ENCODE measurements at places on chromosomes 11 and 22.

DNA sequence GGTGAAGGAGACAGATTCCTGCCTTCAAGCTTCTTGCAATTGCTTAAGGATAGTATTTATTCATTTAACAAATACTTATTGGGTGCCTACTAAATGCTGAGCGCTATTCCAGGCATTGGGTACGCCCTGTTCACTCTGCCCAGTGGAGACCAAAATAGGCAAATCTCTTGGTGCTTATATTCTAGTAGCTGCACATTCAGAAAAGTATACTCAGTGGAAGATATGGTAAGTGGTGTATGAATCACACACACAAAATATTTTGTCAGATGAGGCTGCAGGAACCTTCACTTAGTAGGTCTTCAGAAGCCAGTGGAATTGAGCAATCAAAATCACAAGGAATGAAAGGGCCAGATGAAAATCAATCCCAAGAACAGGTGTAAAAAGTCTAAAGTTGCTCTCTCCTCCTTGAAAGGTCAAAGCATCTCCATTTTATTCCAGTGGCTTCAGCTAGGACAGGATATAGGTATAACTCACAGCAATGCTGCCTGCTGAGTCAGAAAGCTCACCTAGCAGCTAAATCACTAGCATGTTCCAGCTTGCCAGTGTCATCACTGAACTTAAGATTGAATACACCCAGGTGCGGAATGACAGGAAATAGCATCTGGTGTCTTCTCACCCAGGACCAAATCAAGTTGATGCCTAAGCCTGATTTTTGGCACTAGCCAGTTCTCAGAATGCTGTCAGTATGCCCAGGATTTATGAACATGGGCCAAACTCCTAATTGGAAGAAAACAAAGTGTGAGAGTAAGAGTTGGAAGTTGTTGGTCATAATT, 83.9 kb downstream of the AMOTL1 start:
- H3K36me3 ChIP-seq, result no peaks in the 10 kb centered on the region
- H3K27me3 ChIP-seq, result no peaks in the 10 kb centered on the region
- DNase-seq, result no peak
- no peak overlapping the region for H3K4me3 ChIP-seq

DNA sequence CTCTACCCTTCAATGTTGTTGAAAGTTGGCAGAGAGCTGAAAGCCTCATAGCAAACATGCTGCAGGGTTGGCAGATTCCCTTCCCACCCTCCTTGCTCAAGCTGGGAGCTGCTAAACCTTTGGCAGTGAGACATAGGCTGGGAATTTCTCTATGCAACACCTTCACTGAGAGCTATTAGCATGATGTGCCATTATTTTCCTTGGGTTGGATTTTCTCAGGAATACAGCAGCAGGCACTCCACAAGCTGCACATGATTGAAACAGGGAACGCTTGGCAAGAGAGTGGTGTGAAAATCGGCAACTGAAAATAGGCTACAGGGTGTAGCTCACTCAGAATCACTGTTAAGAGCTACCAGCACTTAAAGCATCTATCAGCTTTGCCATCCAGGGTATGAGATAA, 9.6 kb upstream of the ALKBH3 start:
- H3K27ac ChIP-seq, result no peak overlapping the region
- H3K27me3 ChIP-seq, result peaks cover 75% of the 10 kb centered on the region
- no peak overlapping the region for H3K4me3 ChIP-seq
- H3K36me3 ChIP-seq, result no peaks in the 10 kb centered on the region
- no peak for DNase-seq

GRCh38 chr11:12388173-12388572, 10.8 kb downstream of the PARVA start:
- H3K4me1 ChIP-seq, result no peaks in the 10 kb centered on the region
- DNase-seq, result no peak
- H3K27me3 ChIP-seq, result peaks cover 8% of the 10 kb centered on the region

DNA sequence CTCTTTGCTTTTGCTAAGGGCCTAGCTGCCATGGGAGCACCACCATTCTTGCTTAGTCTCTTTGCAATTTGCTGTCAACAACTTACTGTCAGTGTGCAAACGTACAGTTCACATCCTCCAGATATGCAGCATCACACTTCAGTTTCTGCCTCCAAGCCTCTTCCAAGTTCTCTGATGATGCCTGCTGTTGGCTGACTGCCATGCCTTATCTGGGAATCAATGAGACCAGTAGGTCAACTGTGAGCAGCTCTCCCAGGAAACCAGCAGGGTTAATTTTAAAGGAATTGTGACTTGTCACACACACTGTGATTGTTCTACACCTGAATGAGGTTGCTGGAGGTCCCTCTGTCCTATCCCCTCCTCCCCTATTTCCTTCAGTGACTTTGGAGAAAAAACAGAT, 56.0 kb downstream of the COPB1 start:
- peaks cover 19% of the 10 kb centered on the region for H3K4me1 ChIP-seq
- H3K27me3 ChIP-seq, result no peaks in the 10 kb centered on the region
- no peak overlapping the region for H3K4me3 ChIP-seq

DNA sequence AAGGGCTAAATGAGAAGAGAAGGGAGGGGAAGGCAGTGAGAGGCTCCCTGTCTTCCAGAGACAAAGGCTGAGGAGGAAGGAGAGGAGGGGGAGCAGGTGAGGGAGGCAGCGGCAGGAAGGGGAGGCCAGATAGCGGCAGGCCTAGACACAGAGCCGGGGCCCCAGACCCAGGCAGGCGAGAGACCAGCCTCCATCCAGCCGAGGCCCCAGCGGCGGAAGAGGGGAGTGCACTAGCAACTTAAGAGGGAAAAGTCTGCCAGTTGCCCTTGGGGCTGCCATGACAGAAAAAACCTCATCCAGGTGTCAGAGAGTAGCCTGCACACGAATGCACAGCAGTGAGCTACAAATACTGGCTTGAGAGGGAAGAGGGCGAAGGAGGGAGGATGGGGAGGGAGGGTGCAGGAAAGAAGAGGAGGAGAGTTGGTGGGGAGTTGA, 46.7 kb downstream of the IGLL1 start:
- peaks cover 28% of the 10 kb centered on the region for H3K27me3 ChIP-seq
- H3K27ac ChIP-seq, result peak overlapping the region; percentile 88
- DNase-seq, result no peak
- no peak overlapping the region for H3K4me3 ChIP-seq

DNA sequence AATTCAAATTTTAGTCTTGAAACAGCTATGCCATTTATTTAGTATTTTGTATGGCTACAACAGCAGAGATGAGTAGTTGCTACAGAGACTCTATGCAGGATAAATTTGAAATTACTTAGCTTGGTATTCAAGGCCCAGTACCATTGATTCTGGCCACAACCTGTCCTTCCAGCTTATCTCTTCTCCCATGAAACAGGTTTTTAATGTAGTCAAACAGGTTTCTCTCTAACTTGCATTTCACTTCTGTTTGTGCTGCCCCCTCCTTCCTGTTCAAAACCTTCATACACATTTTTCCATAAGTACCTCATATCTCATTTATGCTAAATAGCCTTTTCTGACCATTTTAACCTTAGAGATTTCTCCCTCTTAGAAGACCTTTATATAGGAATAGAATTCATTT, 3.3 kb downstream of the USP47 start:
- H3K27me3 ChIP-seq, result no peaks in the 10 kb centered on the region
- no peak for DNase-seq
- H3K4me3 ChIP-seq, result peak overlapping the region; percentile 1
- H3K4me1 ChIP-seq, result peaks cover 36% of the 10 kb centered on the region

DNA sequence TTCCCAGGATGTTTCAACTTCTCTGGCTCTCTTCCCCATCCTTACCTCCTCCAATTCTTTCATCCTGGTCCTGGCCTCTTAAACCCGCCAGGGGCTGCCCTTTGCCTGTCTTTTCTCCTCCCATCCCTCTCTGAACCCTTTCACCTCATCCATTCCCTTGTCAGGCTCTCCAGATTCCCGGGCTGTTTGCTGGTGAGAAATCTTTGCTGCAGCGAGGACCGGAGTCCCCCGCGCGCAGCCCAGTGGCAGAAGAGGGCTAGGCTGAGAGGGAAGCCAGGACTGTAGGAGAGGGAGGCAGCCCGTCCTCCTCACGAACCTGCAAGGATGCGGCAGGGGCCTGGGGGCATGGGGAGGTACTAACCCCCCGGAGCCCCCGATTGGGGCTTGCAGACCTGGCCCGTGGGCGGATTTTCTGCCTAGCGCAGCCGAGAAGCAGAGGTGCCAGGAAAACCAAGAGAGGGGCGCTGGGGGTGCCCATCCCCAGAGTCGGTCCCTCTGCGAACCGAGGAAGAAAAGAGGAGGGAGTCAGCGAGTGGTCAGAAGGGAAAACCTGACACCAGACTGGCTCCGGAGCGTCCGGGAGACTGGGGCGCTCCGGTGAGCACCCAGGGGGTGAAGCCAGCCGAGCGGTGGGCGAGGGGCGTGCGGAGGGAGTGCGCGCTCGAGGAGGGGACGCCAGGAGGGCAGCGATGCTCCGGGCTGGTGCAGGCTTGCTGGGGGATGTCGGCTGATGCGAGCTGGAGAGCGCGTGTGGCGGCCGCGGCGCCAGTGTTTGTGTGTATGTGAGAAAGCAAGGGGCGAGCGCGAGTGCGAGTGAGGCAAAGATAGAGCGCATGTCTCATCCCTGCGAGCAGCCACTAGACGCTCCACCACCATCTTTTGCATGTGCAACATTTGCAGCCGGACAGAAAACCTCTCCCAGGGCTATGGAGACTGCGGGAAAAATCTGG, at the start of gene GRIA4:
Gene GRIA4 (plus strand): TSS at position 242 of the 950 bp plus-strand sequence. CDS start 925 bp downstream, outside the sequence.
- DNase-seq, result no peak
- peak within 1 kb of the TSS; percentile 53 for H3K4me3 ChIP-seq
- H3K4me1 ChIP-seq, result peaks cover 10% of the 10 kb centered on the region
- no peak within 1 kb of the TSS for H3K27ac ChIP-seq

DNA sequence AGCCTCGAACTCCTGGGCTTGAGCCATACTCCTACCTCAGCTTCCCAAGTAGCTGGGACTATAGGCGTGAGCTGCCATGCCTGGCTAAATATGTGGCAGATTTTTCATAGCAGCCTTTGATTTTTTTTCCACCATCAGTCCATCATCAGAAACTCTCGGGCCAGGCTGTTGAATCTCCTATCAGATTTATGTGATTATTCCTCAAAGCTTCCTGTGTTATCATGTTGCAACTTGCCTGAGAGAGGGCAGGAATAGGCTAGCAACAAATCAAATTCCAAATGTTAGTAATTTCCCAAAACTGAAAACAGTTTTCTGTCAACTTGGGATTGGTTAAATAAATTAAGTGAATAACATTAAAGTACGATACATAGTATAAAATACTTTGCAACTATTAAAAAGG, 3.4 kb downstream of the LRRC51 start:
- H3K27me3 ChIP-seq, result no peaks in the 10 kb centered on the region
